SK-N-DZ (cell line): ENCODE measurements at places on chromosomes 5 and 9.

DNA sequence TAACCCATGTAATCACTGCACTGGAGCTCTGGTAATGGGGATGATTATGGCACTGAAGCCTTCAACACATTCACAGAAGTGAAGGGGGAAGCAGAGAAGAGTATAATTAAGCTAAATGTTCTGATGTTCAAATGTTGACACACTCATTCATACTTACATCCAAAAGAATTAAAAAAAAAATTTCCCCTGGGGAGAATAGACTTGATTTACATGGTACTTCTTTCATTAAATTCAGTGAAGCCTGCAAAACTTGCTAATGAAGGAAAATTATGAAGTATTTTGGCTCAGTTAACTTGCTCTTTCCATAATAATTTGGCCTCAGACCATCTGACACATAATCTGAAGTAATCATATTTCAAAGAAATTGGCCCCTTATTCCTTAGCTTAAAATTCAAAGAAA is 428.8 kb downstream of the SH3GL2 start:
- DNase-seq: no peak

GRCh38 chr9:76200315-76200714 is 193.9 kb downstream of the RFK start:
- DNase-seq: no peak

- peak; percentile 67 for DNase-seq
These were observed 781 bp downstream of the FOXD1 start for GRCh38 chr5:73447530-73448462.

- no peak for DNase-seq
These were observed 76.0 kb downstream of the PRR16 start for GRCh38 chr5:120540097-120540496.

DNA sequence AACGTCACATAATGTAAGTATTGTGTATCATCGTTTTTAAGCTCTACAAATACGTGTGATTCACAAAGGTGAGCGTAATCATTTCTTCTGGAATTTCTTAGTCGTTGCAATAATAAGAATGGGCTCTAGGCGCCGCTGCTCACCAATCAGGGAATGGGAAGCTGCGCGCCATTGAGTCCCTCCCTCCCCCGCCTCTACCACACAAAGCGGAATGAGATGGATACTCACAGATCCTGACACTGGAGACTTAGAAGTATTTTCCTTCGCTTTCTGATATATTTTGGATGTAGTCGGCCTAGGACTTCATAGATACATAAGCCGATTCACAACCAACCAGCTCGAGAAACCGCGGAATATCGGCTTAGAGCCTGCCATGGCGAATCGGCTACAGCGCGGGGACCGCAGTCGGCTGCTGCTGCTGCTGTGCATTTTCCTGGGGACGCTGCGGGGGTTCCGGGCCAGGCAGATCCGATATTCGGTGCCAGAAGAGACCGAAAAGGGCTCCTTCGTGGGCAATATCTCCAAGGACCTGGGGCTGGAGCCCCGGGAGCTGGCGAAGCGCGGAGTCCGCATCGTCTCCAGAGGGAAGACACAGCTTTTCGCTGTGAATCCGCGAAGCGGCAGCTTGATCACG is at the start of gene PCDHGA11:
Gene PCDHGA11, plus strand, starts transcription at position 197 of the 634 bp plus-strand sequence. Its CDS starts 177 bp downstream, at position 374.
- no peak for DNase-seq

DNA sequence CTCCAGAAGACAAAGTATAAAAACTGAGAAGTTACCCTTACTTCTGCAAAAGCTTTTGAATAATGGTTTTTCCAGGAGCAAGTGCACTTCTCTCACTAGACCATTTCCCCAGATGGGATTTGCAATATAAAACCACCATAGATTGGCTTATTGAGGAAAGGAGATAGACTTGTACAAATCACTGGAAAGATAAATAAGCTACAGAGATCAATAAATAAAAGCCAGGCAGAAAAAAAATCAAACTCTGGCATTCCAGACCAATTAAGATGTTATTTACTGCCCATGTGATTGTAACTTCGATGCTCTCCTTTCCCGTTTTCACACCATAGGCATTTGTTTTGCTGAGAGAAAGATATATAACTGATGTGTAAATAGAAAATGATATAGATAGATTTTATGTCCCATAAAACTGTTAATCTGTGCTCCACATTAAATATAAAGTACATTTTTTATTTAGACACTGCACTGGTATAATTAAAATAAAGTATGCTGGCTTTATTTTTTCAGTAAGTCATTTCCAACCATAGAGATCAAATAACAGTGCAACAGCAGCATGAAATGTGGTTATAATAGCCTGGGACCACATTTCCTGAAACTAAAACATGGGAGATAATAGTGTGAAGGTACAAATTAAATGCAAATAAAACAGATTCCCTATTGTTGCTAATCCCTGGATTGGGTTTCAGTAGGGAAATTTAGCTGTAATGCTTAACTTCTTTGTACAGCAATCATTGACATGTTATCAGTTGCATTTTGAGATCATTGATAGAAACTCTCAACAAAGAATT is 177.7 kb downstream of the NR2F1-AS1 start:
- no peak for DNase-seq

- DNase-seq: no peak
These were observed 31.6 kb upstream of the RANBP6 start for GRCh38 chr9:6047020-6047419.

DNA sequence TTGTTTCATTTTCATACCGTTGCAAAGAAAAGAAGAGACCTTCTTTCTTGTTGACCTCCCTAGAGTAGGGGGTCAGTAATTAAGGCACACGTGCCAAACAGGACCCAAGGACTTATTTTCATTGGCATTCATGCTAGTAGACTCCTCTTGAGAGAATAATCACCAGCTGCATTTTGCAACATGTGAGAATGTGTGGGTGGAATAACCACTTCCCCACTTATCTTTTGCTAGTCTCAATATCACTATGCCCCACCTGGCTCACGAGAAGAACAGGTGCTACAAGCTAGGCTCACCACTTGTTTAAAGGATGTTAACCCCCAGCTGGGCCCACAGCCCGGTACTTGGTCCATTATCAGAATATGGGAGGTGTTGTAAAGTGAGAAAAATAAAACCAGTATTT is 460.7 kb upstream of the MEF2C start:
- no peak for DNase-seq

DNA sequence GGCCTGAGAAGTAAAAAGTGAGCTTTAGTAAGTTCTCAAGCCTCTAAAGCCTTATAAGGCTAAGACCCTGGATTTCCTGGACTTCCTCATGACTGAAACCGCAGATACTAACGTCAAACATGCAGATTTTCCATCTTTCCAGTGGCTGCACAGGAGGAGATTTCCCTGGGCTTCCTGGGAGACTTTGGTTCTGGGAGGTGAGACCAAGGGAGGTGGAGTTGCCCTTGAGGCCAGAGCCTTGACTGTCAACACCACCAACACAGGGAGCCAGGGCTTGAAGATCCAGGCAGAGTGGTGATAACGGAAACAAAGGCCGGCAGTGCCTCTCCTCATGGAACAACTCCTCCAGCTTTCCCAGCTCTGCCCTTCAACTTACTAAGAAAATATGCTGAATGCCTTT is 144.7 kb upstream of the LRRTM2 start:
- no peak for DNase-seq

DNA sequence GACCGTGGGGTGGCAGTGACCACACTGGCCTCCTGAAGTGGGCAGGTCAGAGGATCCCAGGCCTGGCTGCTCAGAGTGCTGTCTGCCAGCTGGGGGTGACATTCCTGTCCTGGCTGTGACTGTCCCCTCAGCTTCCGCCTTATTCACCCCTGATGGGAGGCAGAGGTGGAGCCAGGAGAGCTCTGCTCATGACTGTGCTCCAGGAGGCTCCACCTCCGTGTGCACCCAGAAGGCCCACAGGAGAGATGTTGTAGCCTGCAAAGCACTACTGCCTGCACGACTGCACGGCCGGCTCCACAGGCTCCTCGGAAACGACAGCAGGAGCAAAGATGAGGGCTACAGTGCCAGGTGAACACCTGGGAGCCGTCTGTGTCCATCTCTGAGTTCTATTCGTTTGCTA is 60.9 kb downstream of the ROPN1L start:
- DNase-seq: no peak

DNA sequence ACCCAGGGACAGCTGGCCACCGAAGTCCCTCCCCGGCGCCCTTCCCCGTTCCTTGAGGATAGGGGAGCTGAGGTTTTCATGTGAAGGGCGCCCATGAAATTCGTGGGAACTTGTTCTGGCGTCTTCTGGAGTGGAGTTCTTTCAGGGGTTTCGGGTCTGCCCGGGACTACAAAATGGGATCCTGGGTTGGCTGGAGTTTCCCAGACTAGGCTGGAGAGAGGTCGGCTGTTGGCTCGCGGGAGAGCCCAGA is 3.6 kb upstream of the RGMB start:
- peak; percentile 63 for DNase-seq

- DNase-seq: no peak
These were observed 109.2 kb upstream of the SMIM23 start for GRCh38 chr5:171676286-171676944.

- DNase-seq: no peak
These were observed 23.0 kb upstream of the ECM2 start for GRCh38 chr9:92558612-92559374.

GRCh38 chr5:159392871-159393270 is 62.6 kb upstream of the IL12B start:
- DNase-seq: no peak

- no peak for DNase-seq
These were observed 208.1 kb upstream of the PIK3R1 start for GRCh38 chr5:68007451-68007850.

- DNase-seq: no peak
These were observed 46.0 kb downstream of the C9orf152 start for GRCh38 chr9:110161940-110162339.

GRCh38 chr9:122930541-122931225 is 629 bp downstream of the ZBTB26 start:
- DNase-seq: no peak

DNA sequence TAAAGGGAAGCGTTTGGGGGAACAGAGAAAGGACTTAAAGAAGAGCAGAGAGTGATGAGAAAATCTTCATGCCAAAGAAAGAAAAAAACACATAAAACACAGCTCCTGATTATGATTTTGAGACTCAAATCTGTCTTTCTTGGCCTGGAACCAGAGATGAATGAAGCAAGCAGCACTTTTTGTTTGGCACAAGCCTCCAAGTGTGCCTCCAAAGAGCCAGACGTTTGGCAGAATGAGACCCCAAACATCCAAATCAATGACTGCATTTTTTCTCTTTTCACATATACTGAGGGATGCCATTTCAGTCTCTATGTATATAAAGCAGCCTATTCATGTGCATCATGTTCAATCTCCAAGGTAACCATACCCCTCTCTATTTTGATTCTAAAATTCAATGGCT is 424.2 kb downstream of the TUSC1 start:
- no peak for DNase-seq

- no peak for DNase-seq
These were observed 76.1 kb downstream of the ARRDC3 start for GRCh38 chr5:91307048-91307447.

GRCh38 chr5:109905906-109906305 is 216.2 kb downstream of the MAN2A1 start:
- no peak for DNase-seq

DNA sequence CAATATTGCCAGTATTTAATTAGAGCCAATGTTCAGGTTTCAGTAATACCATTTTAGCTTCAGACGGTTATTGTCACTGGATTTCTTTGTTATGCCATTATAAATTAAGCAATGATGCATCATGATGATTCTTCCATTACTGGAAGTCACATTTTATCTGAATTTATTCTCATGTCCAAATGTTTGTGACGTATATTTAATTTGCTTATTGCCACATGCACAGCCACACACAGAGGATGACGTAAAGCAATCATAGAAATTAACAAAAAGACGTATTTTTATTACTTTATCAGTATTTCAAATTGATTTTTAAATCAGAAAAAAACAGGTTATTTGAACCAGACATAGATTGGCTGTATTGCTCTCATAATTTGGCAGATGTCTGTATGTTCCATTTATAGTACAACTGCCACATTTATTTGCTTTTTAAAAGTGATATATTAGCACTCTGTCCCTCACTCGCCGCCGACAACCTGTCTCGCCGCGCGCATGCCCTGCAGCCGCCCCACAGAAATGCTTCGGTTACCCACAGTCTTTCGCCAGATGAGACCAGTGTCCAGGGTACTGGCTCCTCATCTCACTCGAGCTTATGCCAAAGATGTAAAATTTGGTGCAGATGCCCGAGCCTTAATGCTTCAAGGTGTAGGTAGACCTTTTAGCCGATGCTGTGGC is 970.9 kb downstream of the CDH12 start:
- no peak for DNase-seq

- no peak for DNase-seq
These were observed 155.5 kb upstream of the PPP1R2B start for GRCh38 chr5:156694598-156694997.

DNA sequence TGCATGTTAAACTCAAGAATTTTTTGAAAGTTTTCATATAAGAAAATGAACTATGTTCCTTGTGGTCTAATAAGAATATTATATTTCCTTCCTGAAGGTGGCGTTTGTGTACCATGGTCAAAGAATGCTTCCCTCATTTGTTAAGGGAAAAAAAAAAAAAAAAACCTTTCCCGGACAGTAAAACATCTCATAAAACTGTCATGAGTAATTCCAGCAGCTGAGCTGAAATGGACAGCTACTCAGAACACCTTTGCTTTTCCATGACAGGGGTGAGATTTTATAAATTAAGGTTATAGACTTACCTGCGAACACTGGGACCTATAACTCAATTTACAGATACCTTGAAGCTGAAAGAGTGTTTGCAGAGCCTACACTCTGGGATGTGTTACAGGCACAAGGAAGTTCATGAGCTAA is 113.2 kb upstream of the RANBP3L start:
- peak; percentile 15 for DNase-seq

GRCh38 chr9:110152704-110153374 is 55.1 kb downstream of the C9orf152 start:
- peak; percentile 36 for DNase-seq

- no peak for DNase-seq
These were observed 18.0 kb upstream of the NR4A3 start for GRCh38 chr9:99803694-99804093.

- DNase-seq: no peak
These were observed at the start of gene TMEM171 for GRCh38 chr5:73120222-73121118. Gene TMEM171, plus strand, starts transcription at chr5:73120575. Its CDS starts 2,799 bp downstream, at chr5:73123374.

DNA sequence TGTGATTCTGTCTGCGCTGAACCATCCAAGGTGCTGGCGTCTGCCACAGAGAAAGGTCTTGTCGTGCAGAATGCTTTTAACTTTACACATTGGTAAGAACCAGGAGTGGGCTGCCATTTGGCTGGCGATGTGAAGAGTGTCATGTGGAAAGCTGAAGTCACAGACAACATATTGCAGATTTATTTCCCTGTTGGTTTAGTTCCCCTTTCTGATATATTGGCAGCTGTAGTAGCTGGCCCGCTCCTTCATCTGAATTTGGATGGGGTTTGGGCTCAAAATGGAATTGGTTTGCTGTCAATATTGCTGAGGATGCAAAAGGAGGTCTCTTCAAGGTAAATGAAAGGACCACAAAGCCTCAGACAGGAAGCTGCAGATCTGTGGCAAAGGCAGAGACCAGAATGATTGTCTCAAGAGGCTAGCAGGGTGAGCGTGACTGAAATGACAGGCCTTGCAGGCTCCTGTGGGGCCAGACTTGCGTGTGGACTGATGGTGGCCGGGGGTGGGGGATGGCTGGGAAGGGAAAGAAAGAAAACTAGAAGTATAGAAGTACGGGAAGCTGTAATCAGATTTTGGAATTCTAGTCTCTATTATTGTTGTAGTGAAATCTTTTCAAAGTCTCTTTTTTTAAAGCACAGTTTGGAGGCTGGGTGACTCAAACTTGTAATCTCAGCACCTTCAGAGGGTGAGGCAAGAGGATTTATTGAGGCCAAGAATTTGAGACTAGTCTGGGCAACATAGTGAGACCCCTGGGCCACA is 25.1 kb upstream of the CD180 start:
- DNase-seq: peak; percentile 24
